ENCODE measurements at places on chromosomes 2 and 18.

- no peak for DNase-seq
These were observed 126.4 kb upstream of the DLX2 start for GRCh38 chr2:172229125-172229524.

- no peak for DNase-seq
These were observed 1.3 kb downstream of the ING5 start for GRCh38 chr2:241703032-241703604.

GRCh38 chr2:233513953-233514655, 52.5 kb downstream of the USP40 start:
- DNase-seq: no peak

DNA sequence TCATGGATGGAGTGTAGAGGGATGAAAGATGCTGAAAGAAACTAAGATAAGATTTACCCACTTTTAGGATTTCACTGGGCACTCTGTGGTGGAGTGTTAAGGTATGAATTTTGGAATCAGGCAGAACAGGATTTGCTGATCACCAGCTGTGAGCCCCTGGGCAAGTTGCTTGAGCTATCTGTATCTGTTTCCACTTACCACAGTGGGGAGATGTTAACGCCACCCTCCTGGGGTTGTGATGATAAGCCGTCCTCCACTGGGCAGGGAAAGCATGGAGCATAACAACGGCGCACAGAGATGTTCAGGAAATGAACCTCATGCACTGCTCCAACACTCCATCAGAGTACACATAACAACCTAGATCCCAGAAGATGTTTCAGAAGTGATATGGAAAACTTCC, 160.6 kb downstream of the MTCL1 start:
- DNase-seq: no peak

- no peak for DNase-seq
These were observed 61.4 kb upstream of the ASAP2 start for GRCh38 chr2:9145109-9145751.

Data from stimulated activated CD4-positive, alpha-beta T cell treated with anti-CD3 and anti-CD28 coated beads, Interleukin-2, amount 100 ng/mL, for 48 hours (primary cell).